ENCODE measurements at places on chromosomes 4 and X.
A peak's percentile ranks its signal among the peaks of the same experiment; 100 is the strongest.

DNA sequence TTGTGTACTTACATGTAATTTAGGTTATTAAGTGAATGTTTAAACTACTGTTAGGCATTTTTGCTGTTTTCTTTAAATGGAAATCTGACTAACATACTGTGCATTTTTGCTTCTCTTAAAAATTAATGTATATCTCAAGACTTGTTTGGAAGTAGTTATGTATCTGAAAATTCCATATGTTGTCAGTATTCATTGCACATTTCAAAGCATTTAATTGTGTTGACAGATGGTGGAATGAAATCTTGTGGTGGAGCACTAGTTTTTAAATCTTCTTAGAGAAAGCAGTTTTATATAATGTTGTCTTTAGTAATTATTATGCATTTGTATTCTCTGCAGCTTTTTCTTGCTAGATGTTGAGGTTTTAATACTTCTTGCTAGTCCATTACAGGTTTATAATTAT is 71.5 kb upstream of the MSANTD1 start:
- DNase-seq, result no peak

- no peak for DNase-seq
Observed at GRCh38 chr4:10072420-10073017, 44.1 kb downstream of the WDR1 start.

- DNase-seq, result peak; percentile 7
Observed at GRCh38 chrX:26783512-26784225, 567.7 kb downstream of the MAGEB5 start.

- DNase-seq, result no peak
Observed at GRCh38 chr4:109738104-109738872, 8.4 kb upstream of the PLA2G12A start.

- DNase-seq, result no peak
Observed at GRCh38 chr4:1058198-1058996, 47.0 kb downstream of the FGFRL1 start.

DNA sequence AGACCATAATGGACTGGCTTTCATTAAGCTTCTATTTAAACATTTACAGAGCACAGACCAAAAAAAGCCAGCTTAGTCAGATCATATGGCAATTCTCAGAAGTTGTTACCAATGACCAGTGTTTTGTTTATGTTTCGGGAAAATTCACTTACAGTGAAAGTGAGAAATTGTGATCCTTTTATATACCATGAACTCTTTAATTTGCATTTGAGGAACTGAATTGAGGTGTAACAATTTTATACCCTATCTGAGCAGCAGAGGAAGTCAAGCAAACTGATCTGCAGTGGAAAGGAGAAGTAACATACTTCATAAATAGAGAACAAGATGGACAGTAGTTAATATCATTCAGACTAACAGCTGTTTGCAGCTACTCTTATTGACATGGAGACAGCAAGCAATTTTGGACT is 97.1 kb downstream of the TMA16 start:
- DNase-seq, result peak; percentile 78

DNA sequence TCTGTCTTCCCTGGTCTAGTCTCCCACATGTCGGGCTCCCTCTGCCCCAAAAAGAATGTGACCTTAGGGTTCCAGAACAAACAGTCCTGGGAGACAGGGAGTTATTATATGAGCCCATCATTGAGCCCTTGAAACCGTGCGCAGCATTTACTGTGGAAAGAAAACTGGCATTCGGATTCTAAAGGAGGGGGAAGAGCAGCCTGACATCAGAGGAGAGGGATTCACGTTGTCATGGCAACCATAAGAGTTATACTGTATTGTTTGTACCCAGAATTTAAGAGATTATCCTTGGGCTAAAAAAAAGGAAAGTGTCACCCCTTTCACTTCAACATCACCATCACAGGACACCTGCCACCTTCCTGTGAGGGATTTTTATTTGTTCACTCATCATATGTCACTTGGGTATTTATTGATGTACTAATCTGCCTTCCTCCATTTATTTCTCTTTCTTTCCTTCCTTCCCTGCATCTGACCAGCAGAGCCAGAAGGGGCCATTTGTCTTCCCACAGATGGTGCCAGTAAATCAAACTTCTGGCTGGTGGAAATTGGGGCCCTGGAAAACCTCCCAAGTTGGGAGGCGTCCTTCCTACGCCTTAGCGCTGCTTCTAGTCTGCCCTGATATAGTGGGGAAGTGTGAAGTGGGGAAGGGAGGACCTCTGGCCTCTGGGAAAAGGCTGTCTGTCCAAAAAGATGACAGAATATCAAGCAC is 64.9 kb upstream of the FRMPD3 start:
- DNase-seq, result no peak

DNA sequence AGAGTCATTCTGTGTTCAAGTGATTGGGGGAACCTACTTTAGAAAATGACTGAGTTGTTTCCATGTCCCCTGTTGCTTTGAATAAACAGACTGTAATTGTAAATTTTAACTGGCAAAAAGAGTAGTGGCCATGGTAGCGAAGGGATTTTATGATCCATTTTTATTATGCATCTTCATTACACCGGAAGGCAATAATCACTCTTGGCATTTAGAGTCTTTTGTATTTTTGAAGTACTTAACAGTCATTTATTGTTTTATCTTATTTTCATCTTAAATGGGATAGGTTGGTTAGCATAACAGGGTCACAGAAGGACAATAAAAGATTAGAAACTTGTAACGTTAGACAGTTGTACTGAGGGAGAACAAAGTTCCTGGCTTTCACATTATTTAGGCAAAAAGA is 11.0 kb upstream of the OTC start:
- DNase-seq, result no peak

GRCh38 chrX:19639813-19640462 is 124.6 kb upstream of the MAP3K15 start:
- no peak for DNase-seq

DNA sequence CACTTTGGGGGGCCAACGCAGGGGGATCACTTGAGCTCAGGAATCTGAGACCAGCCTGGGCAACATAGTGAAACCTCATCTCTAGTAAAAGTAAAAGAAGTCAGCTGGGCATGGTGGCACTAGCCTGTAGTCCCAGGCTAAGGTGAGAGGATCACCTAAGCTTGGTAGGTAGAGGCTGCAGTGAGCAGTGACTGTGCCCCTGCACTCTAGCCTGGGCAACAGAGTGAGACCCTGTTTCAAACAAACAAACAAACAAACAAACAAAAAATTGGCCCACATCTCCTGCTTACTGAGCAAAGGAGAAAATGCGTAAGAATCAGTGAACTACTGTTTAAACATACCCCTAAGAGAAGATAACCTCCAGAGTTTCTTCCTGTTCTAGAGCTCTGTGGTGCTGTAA is 85.3 kb downstream of the FRYL start:
- no peak for DNase-seq

GRCh38 chr4:149296503-149296902 is 519.1 kb downstream of the IQCM start:
- no peak for DNase-seq

DNA sequence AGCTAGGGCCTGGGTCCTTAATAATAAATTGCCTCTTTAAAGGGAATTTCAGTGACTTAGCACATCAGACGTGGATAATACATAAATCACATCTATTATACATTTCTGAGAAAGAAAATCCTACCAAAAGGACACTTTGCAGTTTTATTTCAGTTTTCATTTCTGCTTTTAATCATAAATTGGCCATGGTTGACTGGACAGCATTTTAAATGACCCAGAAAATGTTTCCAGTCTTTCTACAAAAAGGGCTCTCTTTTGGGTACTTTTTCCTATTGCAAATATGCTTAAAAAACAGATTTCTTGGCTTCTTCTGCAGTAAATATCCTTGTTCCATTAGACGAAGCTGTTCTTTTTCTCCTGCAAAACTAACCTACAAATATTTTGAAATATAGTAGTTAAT is 41.4 kb upstream of the LPAR4 start:
- no peak for DNase-seq

DNA sequence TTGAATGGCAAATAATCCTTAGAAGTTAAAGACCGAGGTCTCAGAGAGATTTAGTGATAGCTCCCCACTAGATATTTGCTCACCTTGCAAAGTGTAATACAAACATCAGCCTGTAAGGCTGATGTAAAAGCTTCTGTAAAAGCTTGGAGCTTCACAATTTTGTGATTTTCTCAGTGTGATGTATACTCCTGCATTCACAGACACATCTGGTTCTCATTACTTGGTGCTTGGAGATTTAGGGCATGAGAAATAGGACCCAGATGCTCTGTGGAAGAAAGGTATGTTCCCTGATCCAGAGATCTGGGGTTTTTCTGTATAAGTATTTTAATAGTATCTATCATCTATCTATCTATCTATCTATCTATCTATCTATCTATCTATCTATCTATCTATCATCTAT is 1664.3 kb downstream of the C4orf33 start:
- DNase-seq, result no peak

DNA sequence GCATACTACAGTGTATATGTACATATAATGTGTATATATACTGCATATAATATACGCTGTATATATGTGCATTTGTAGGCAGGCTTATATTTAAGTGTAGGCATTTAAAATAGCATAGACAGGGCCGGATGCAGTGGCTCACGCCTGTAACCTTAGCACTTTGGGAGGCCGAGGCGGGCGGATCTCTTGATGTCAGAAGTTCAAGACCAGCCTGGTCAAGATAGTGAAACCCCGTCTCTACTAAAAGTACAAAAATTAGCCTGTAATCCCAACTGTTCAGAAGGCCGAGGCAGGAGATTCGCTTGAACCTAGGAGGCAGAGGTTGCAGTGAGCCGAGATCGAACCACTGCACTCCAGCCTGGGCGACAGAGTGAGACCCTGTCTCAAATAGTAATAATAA is 78.4 kb downstream of the JAKMIP1 start:
- DNase-seq, result no peak

- DNase-seq, result no peak
Observed at GRCh38 chr4:14562901-14563300, 439.4 kb upstream of the CPEB2 start.

- no peak for DNase-seq
Observed at GRCh38 chr4:16884673-16885460, 13.6 kb downstream of the LDB2 start.

DNA sequence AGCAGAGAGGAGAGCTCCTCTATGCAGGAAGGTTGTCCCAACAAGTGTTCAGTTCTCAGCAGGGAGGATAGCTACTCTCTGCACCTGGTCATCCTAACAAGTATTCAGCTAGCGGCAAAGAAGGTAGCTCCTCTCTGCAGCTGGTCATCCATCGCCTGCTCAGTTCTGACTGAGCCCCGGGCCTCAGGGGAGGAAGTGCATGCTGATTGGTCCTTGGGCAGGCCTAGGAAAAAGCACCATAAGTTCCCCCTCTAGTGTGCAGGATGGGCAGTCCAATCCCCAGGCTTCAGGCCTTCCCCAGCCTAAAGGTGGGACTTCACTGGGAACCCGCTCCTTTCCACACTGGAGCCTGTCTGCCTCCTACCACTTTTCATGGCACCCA is 4.4 kb upstream of the FBXW7 start:
- DNase-seq, result no peak

- no peak for DNase-seq
Observed at GRCh38 chr4:124304941-124305340, 407.6 kb downstream of the ANKRD50 start.

DNA sequence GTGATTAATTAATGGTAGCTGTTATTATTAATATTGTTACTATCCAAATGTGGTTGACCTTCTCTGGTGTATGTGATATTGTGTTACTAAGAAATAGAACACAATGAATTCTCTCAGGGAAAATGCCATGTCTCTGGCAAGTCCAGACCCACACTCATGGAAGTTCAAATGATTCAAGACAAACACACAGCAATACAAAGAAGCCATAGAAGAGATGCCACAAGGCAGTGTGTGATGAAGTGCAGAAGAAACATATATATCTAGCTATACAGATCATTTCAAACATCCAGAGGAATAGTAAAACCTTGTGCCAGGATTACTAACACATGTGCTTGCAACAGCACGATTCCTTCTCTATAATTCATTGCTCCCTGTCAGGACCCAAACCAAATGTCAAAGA is 93.1 kb upstream of the SOD3 start:
- no peak for DNase-seq

DNA sequence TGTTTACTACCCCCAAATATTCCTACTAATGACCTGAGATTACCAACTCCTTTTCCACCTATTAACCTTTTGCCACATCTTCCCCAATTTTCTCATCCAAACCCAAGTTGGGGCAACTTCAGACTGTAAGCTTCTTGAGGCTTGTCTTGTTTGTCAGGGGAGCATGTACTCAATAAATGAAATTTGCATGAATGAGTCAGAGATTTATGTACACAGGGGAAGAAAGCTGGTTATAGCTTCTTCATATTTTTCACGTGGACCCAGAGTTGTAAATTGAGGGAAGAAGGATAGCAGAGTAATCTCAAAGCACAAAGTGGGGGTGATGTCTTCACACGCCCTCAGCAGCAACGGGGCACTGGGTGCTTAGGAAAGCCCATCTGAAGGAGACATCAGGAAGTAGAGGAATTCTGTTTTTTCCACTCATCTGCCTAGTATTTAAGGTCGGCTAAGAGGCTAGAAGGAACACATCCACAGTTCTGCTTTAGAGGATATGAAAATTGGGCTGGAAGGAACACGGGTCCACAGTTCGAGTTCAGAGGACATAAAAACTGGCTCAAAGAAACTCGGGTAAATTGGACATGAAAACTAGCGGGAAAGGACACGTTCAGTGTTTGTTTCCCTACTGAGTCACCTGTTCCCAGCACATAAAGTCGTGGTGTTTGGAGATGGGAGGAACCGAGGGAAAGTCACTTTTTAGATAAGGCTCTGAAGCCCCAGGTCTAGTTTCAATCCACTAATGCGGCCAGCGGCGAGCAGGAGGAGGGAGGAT is 696 bp upstream of the CA5B start:
- no peak for DNase-seq

GRCh38 chrX:136159611-136160025 is 12.3 kb downstream of the FHL1 start:
- peak; percentile 39 for DNase-seq

DNA sequence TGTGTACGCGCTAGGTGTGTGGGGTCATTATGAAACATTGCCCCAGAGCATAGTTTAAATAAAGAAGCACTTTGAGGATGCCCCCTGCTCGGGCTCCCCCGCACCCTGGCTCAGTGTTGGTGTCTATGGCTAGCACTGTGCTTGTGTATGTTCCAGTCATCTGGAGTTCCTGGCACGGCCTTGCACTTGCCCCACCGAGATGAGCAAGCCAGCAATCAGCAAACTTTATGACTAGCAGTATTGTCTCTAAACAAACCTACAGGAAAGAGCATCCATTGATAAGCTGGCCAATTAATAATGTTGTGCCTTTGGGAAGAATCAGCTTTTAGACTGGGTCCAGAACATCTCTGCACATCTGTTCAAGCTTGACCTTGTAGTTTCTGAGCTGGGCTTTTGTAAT is 707 bp upstream of the SHROOM4 start:
- no peak for DNase-seq
